ENCODE measurements at places on chromosomes 11 and 22. TPM values are rescaled to one million over a fixed set of nuclear protein-coding genes. Genes with fewer than 3 reads are reported as not detected.

DNA sequence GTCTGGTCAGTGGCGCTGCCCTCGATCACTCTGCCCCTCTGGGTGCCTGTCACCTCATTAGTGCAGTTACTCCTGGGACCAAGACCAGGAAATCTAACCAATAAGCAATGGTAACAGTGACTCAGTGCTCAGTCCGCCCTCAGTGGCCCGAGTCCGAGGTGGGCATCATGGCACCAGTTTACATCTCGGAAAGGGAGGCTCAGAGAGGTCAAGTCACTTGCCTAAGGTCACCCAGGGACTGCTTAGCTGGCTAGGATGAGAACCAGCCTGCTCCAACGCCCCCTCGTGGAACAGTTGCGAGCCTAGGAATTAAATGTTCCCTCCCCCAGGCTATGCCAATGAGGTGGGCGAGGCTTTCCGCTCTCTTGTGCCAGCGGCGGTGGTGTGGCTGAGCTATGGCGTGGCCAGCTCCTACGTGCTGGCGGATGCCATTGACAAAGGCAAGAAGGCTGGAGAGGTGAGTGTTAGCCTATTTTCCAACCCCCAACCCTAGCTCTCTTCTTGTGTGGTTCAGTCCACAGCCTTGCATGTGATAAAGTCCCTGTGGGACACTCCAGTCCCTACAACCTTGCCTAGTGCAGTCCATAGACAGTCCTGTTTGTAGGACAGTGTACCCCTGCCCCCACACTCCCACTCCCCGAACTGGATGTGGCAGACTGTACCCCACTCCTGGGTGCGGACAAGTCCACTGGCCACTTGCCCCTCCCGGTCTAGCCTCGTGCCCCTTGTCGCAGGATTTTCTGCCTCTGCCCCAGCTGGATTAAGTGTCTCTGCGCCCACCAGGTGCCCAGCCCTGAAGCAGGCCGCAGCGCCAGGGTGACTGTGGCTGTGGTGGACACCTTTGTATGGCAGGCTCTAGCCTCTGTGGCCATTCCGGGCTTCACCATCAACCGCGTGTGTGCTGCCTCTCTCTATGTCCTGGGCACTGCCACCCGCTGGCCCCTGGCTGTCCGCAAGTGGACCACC lies 1.1 kb downstream of the MTFP1 start:
- no peaks in the 10 kb centered on the region for H3K36me3 ChIP-seq
- H3K27me3 ChIP-seq = no peaks in the 10 kb centered on the region
- DNase-seq = peak; percentile 95
- peaks cover 18% of the 10 kb centered on the region for H3K4me1 ChIP-seq
- peak overlapping the region; percentile 94 for H3K27ac ChIP-seq

DNA sequence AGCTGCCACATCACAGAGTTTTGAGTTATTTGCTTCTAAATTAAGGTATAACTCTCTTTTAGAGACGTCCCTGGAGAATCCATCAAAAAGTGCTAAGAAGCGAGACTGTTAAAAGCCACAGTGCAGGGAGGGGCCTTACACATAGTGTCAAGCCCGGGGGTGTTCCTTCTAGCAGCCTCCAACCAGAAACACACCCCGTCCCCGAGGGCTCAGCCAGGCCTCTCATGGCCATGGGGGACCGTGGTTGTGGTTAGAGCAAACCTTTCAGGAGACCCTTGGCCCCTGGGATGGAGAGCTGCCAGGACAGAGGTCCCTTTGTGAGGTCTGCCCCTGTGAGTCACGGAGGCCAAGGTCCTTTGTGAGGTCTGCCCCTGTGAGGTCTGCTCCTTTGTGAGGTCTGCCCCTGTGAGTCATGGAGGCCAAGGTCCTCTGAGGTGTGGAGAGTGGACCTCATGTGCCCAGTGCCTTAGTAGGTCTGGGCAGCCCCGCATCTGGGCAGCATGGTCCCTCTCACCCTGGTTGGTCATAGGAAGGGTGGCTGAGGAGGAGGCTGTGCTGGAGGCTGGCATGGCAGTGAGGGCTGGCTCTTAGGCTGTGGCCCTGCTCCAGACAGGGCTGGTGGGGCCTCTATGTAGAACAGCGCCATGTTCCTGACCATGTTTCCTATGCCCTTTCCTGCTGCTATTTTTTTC lies 5.4 kb downstream of the GNAZ start:
- H3K4me1 ChIP-seq = no peaks in the 10 kb centered on the region
- H3K27me3 ChIP-seq = peaks cover 6% of the 10 kb centered on the region
- H3K4me3 ChIP-seq = no peak overlapping the region
- H3K36me3 ChIP-seq = no peaks in the 10 kb centered on the region
- no peak overlapping the region for H3K27ac ChIP-seq

DNA sequence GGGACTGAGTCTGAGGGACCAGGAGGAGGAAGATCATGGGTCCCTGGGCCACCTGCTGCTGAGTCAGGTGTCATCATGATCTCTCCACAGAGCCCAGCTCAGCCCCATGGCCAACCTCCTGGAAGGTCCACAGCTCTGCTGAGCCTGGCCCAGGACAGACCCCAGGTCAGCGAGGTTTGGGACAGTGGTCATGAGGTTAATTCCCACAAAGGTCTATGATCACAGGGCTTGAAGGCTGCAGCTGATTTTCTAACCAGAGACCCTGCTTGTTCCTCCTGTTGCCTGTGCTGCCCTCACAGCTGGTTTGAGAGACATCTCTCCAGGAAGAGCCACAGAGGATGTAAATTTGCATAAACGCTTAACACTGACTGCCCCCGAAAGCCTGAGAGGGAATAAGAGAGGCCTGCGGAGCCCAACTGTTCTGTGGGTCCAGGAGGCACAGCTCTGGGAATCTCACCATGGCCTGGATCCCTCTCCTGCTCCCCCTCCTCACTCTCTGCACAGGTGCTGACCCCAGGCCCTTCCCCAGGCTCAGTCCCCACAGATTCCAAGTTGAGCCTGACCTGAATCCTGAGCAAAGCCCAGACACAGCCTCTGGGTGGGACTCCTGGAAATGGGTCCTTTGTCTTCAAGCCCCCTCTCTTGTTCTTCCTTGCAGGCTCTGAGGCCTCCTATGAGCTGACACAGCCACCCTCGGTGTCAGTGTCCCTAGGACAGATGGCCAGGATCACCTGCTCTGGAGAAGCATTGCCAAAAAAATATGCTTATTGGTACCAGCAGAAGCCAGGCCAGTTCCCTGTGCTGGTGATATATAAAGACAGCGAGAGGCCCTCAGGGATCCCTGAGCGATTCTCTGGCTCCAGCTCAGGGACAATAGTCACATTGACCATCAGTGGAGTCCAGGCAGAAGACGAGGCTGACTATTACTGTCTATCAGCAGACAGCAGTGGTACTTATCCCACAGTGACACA lies 102.8 kb downstream of the GGTLC2 start:
- no peak overlapping the region for H3K4me3 ChIP-seq
- no peaks in the 10 kb centered on the region for H3K36me3 ChIP-seq
- H3K4me1 ChIP-seq = no peaks in the 10 kb centered on the region
- H3K27me3 ChIP-seq = no peaks in the 10 kb centered on the region
- DNase-seq = no peak

TRPM5 gene
- 1.9 TPM for total RNA-seq

OR4A5 gene
- total RNA-seq = not detected
